Inflammatory macrophage treated with lipopolysaccharide for 1 hour (primary cell): ENCODE measurements at places on chromosomes 1 and 21.

GRCh38 chr1:36446746-36447145 is 3.5 kb downstream of the OSCP1 start:
- peak; percentile 53 for DNase-seq

DNA sequence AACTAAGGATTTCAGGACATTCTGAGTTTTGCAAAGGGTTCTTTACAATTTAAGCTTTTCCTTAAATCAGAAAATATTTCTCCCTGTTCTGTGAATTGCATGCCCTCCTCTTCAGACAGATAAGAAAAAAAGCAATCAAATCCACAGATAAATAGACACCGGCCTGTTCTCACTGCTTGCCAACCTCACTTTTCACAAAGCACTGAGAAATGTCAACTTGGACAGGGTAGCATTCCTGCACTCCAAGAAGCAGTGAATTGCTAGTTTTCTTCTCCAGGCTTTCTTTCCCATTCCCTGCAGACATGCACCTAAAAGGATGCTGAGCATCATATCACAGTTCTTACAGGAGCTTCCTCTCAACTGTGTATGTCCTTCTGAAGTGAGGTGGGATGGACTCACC is 226.0 kb downstream of the CHRM3 start:
- no peak for DNase-seq

DNA sequence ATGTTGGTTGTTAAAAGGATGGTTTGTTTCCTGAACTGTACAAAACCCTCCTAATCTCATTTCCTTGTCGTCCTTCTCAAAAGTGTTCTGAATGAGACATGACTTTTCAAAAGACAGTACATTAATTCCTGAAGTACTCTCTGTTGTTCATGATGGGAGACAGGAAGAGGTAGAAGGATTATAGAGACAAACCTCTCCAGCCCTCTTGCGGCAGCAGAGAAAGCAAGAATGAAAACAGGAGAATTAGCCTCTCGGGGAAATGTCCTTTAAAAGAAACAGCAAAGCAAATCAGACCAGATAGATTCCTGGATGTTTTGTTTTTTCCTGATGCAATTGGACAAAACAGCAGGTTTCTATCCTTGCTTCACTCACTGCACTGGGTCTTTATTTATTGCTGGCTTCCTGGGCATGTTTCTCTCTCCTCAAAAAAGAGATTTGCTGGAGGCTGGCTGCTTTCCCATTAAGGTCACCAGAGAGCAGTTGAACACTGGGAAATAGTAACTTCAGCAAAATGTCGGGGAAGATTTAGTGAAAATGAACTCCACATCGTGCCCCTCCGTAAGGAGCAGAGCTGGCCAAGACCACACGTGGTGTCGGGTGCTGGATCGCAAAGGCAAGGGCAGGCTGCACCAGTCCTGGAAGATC is 145.8 kb upstream of the SYT6 start:
- no peak for DNase-seq

- DNase-seq: no peak
These were observed 27.9 kb upstream of the NTPCR start for GRCh38 chr1:232922485-232922884.

DNA sequence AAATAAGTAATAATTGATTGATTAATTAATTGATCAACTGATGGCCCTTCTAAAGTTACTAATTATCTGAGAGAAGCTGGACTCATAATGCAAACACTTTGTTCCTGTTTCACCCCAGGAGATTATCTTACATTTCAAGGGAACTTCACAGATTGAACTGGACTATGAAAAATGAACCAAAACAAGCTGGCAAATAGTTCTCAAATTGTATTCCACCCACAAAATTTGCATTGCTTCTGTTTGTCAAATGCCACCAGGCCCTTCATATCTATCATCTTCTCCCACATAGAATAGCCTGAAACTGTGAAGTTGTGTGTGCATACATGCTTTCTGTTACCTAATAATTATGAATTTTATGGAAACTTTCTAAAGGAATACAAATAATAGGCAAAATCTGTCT is 104.0 kb downstream of the ZNF281 start:
- peak; percentile 24 for DNase-seq

- no peak for DNase-seq
These were observed 157.1 kb upstream of the SYT6 start for GRCh38 chr1:114310695-114311271.

GRCh38 chr1:207261971-207262370 is 59.5 kb upstream of the CD55 start:
- DNase-seq: no peak

DNA sequence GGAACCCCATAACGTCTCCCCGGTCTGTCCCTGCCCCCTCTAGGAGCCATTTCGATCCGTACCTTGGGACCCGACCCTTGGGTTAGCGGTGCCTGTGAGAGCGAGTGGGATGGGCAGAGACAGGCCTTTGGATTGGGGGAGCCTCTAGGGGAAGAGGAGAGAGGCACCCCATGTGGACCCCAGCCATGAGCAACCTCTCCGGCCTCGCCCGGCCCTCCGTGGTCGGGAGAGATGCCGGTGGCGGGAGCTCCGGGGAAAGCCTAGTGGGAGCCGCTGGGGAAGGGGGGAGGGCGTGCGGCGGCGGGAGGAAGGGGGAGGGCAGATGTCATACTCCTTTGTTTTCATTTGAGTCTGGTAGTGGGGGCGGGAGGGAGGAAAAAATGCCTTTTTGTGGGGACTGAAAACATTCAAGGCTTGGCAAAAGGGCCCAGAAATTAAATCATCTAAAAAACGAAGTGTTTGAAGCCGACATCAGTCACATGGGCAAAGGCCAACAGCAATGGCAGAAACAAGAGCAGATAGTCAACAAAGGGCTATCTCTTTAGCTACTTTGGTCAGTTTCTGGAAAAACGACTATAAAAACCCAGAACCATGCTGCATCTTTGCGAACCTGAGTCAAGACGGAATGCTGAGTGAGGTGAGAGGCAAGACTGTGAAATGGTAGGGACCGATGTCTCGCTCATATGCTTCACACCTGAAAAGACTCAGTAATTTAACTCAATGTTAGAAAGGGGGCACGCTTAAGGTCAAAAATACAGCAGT is 758 bp downstream of the PTBP2 start:
- DNase-seq: no peak

GRCh38 chr1:80305466-80305865 is 1298.9 kb upstream of the ADGRL4 start:
- DNase-seq: no peak

GRCh38 chr1:97726386-97726785 is 194.4 kb downstream of the DPYD start:
- DNase-seq: no peak

DNA sequence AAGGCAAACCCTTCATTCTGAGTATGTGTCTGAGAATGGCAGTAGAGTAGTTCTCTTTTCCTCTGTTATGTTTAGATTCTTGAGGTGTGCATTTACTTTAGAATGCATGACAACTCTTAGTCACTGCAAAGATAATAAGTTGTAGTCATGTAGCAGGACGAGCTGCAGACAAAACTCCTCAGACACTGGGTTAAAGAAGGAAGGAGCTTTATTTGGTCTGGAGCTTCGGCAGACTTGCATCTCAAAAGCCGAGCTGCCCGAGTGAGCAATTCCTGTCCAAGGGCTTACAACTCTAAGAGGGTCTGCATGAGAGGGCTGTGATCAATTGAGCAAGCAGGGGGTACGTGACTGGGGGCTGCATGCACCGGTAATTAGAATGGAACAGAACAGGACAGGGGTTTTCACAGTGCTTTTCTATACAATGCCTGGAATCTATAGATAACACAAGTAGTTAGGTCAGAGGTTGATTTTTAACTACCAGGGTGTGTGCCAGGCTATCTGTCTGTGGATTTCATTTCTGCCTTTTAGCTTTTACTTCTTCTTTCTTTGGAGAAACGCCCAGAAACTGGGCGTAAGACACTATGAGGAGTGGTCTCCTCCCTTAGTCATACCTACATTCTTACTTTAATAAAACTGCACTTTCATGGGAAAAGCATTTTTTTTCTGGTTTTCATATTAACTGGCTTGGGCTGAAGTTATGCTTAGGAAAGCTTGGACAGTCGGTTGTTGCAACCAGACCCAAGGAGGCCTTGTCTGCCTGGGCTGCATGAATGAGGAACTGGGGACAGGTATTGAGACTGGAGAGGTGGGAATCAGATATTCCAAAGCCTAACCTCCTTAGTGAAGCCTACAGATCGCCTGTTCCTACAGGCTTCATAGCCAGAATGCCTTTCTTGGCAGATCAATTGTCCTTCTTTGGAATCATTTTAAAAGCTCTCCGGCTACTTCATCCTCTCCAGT is 115.1 kb downstream of the RHOU start:
- DNase-seq: peak; percentile 23

GRCh38 chr1:87683196-87683956 is 354.7 kb downstream of the LMO4 start:
- DNase-seq: peak; percentile 6

- no peak for DNase-seq
These were observed 26.4 kb downstream of the ANGPTL1 start for GRCh38 chr1:178844436-178844835.

DNA sequence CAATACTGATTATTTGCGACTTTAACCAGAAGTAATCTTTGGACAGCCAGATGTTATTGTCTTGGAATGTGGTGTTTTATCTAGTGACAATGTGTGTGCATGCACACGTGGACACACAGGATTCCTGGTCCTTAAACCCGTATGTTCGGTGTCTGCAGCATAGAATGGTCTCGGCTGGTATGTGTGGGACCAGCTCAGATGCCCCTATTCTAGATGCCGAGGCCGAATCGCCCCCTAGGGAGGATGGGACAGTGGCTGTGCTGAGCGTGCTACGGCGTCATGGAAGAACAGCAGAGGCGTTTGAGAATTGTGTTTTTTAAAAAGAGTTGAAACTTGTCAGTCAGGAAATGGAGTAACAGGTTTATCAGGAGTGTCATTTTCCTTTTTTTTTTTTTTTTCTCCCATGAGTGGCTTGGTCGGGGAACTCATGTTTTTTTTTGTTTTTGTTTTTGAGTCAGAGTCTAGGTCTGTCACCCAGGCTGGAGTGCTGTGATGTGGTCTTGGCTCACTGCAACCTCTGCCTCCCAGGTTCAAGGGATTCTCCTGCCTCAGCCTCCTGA is 30.1 kb downstream of the SKI start:
- no peak for DNase-seq

GRCh38 chr1:236753516-236753915 is 41.6 kb upstream of the MTR start:
- no peak for DNase-seq

DNA sequence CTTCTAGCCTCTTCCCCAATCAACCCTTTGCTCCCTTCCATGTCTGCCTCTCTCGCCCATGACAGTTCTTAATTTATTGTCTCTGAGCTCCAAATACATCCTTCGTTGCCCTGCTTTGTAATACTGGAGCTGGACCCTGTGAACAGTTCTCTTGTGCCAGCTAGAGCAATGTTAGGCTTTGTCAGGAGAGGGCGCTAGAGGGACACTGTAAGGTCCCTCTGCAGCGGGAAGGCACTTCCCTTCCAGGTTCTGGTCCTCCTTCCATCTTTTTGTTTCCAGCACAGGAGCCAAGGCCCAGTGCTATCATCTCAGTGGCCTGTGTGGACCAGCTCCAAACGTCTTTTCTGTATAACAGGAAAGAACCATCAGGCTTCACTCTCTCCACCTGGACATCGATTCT is 95.9 kb downstream of the PTPRU start:
- DNase-seq: peak; percentile 55

DNA sequence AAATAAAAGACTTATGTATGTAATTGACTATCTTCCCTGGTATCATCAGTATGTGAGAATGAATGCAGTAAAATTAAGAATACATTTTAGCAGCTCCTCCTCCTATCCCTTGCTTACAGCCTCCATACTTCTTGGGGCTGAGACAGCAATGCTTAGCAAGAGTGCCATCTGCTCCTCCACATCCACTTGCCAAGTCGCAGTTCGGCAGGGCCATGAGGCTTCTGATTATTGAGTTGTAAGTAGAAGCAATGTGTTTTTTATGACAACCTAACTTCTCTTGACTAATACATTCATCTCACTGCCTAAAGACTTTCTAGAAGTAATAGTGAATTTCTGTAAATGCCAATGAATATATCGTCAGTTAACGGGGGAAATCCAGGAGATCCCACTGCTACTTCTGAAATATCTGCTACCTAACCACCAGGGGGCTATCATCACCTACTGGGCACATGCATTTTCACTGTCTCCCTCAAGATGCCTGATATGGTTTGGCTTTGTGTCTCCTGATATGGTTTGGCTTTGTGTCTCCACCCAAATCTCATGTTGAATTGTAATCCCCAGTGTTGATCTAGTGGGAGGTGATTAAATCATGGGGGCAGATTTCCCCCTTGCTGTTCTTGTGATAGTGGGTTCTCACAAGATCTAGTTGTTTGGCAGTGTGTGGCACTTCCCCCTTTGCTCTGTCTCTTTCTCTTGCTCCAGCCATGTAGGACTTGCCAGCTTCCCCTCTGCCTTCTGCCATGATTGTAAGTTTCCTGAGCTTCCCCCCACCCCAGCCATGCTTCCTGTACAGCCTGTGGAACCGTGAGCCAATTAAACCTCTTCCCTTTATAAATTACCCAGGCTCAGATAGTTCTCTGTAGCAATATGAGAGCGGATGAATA is 59.6 kb downstream of the EXTL2 start:
- no peak for DNase-seq

DNA sequence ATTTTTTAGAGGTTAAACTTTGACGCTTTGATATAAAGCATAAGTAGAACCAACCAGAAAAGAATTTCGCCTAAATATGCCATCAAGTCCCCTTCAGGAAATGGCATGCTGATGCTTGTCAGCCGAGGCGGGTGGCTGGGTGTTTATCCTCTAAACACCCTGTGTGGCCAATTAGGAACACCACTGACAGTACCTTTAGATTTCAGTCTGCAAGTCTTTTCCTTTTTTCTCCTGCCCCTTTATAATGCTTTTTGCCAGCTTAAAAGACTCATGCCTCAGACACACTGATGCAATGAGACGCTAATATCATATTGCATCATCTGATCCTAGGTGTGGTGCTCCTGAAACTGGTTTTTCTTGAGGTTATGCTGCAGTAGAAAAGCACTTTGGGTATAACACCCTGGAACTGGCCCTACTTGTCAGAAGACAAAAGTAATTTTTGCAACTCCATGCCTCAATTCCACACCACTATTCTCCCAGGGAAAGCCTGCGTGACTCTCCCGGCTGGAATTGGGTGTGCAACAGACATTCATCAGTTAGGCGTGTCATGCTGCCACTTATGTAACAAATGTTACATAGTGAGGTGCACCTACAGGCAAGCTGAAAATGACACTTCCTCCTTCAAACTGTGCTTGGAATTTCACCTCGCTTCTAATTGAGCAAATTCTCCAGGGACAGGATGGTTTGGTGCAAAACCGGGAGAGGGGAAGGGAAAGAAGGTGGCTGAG is 2.0 kb upstream of the RCC2 start:
- DNase-seq: no peak

DNA sequence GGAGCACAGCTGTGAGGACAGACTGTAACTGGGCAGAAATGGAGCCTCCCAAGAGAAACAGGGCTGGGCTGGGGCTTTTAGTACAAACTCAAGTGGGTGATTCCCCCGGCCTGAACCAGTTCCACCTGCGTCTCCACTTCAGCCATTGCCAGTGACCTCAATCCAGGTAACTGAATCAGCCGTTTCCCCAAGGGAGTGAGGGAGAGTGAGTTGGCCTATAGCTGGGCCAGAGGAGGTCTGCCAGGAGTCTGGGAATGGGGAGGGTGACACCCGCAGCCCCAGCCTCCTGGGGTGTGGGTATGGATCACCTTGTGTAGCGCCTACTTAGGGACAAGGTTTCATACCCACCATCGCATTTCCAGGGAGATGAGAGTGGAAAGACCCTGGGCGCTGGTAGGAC is 8.5 kb downstream of the SLC26A9 start:
- no peak for DNase-seq
